Inflammatory macrophage treated with lipopolysaccharide for 1 hour (primary cell): ENCODE measurements at places on chromosomes 11 and 22.

GRCh38 chr11:61742391-61742790 is 10.0 kb upstream of the MYRF start:
- peak; percentile 89 for DNase-seq

DNA sequence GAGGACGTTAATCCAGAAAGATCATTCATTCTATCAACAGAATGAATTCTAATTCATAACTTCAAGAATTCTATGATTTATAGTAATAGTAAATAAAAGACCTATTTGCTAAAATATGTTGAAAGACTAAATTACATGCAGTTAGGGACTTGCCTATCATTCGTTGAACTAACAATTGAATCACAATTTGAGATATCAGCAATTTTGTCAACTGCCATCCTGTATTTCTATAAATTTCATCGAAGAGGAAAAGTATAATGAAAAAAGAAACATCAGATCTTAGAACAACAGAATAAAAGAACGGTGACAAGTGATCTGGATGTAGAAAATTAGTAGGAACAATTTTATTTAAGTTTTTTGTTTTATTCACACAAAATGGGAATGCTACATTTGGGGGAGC is 4.4 kb upstream of the TTC17 start:
- DNase-seq, result no peak

DNA sequence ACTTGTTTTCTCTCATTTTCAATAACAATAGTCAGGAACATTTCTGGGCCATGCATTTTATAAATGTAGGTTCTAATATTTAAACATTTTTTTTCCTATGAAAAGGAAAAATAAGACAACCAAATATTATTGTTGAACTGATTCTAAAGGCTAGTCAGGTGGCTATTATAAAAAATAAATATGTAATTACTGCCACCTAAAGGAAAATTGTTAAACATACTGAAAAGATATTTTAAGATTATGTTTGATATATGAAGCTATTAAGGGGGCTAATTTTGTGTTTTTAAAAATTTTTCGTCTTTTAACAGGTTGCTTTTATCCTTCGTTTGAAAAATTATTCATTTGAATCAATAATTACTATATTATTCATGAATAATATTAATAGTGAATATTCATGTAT is 62.2 kb upstream of the FDX1 start:
- DNase-seq, result no peak

GRCh38 chr11:60498399-60498798 is 5.8 kb downstream of the MS4A12 start:
- peak; percentile 39 for DNase-seq

GRCh38 chr22:47162865-47163264 is 400.4 kb downstream of the TBC1D22A start:
- DNase-seq, result no peak

- DNase-seq, result peak; percentile 35
Observed at GRCh38 chr11:119992171-119993051, 145.5 kb downstream of the TRIM29 start.

DNA sequence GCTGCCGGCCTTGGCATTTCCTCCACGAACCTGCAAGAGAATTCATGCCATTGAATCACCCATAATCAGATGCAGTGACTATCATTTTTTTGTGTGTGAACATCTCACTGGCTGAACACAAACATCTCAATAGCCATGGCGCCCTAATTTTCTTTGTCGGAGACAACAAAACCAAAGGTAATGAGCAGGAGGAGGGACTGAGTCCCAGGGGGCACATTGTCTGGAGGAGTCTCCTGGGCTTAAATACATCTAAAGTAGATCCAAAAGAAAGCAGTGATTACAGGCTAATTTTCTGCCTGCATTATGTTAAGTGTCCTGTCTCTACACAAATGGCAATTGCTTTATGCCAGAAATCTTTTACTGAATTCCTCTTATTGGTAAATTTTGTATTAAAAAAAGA is 113.5 kb downstream of the NTM start:
- DNase-seq, result no peak
